Trophoblast cell (in vitro differentiated cells and primary cell): ENCODE measurements at places on chromosomes 6 and 20.

DNA sequence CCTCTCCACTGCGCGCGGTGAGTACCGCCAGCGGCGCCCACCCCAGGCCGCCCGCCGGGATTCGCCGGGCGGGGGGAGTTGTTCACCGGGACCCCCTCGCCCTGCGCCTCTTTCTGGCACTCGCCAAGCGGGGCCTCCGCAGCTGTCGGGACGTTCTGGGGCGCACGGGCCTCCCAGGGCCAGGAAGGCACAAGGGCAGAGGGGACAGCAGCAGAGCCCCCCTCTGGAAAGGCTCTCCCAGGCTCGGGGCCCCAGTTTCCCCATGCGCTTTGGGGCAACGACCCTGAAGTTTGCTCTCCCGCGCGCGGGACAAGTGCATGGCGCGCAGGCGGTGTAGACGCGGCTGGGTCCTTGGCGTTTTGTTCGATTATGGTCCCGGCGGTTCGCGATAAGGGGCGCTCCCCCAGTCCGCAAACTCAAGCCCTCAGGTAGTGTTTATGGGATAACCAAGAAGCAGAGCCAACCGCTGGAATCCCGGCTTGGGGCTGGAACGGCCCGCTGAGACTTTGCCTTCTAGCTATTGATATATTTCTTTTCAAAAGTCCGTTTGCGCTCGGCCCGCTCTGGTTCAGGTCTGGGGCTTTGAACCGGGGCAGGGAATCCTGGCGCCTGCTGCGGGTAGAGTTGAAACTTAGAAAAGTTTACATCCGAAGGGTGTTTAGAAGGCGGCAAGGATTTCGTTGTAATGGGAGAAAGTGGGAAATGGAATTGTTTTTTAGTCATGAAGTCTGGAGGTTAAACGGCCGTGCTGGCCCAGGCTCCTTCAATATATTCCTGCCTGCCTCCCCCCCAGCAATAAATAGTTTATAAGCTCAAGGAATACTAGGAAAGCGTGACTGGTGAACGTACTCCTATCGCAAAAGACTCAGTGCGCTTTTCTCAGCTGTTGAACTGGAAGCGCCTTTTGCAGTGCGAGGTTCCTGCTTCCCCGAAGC is 595 bp downstream of the EYA2 start:
- DNase-seq: peak; percentile 53

DNA sequence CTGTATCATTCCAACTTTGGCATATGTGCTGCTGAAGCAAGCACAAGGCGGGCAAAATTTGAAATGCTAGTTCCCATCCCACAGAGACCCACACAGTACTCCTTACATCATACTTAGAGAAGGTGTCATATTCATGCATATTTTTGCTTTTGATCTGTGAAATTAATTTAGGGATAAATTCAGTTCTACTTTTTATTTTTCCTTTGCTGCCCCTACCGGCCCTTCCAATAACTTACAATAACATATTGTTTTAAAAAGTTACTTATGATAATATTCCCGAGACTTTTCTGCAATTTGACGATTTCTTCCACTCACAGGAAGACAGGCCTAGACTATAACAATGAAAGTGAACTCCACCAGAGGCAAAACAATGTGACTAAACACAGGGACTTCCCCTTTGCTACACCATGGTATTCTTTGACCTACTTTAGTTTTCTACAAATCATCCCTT is 35.0 kb downstream of the SESN1 start:
- no peak for DNase-seq

- no peak for DNase-seq
Observed at GRCh38 chr6:146904596-146904995, 299.6 kb upstream of the STXBP5 start.

- DNase-seq: no peak
Observed at GRCh38 chr20:8524101-8525016, 392.3 kb downstream of the PLCB1 start.

DNA sequence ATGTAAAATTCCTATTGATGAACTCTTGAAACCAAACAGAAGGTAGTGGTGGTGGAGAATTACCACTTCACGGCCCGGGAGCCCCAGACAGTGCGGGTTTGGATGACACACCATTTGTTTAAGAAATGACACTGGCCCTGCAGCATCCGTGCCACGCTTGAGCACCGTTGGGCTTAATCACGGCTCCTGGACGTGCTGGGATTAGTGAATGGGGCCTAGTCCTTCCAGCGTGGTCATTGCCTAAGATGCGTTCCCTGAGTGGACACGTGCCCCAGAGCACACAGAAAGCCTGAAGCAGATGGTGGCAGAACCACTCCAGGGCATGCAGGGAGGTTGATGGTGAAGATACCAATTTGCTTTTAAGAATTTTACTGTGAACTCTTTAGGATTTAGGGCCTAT is 14.5 kb downstream of the STX16 start:
- peak; percentile 98 for DNase-seq

DNA sequence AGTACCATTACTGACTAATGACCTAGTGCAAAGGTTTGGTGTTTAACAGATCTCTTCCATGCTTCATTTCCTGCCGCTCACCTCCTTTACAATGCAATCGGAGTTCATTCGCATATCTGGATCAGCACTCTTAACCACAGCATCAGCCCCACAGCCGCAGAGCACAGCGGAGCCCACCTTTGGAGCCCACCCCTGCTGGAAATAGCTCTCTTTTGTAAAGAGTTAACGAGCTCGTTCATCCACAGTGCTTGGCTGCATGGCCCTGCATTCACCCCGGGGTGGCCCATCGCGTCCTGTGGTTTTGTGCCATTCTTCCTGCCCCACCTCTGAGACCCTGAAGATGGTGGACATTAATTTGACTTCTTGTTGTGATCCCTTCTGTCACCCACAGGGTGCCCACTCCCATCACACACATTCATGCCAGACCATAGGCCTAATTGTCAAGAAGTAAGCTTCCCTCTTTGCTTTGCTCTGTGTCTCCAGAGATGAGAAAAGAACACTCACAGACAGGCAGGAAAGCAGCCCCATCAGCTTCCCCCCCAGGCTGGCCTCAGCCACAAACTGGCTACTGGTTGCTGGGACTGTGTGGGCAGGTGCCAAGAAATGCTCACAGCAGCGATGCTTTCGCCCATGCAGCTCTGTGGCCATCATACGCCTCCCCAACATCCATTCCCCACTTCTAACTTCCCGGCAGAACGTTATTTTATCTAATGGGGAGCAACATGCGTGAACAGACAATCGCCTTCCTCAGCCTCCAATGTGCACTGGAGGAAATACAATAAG is 167.0 kb downstream of the LRFN2 start:
- no peak for DNase-seq

- DNase-seq: no peak
Observed at GRCh38 chr20:25315418-25316210, 67.7 kb downstream of the PYGB start.

GRCh38 chr20:7829776-7830175 is 110.5 kb downstream of the HAO1 start:
- no peak for DNase-seq

- peak; percentile 52 for DNase-seq
Observed at GRCh38 chr6:105135907-105136430, 43.8 kb downstream of the POPDC3 start.

- DNase-seq: peak; percentile 49
Observed at GRCh38 chr6:43524483-43524961, 7.6 kb downstream of the POLR1C start.

DNA sequence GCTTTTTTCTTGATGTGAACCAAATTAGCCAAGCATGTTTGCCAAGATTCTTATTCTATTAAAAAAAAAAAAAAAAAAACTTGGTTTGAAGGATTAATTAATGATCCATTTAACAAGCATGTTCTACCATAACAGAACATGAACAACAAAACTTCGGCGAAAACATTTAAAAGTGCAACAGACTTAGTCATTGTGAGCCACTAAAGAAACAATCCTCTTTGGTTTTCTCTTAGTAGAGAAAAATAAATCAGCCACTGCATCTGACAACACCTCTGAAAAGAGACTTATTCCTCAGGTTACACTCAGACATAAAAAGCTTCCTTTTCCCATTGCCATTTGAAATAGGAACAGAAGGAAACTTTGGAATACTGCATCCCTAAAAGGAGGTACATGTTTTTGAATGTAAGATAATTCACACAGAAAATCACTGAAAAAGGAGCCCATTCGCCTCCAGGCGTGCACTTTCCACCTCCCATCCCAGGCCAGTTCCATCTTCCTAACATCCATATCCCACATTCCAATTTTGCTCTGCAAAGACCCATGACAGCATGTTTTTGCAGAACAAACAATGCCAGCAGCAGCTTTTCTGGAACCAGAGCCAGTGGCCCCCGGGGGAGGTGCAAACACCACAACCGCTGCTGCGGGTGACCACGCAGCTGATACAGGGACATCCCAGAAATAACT is 79.5 kb downstream of the ZMYND8 start:
- DNase-seq: no peak

GRCh38 chr20:20955892-20956291 is 150.3 kb downstream of the LINC00237 start:
- DNase-seq: no peak

- DNase-seq: peak; percentile 20
Observed at GRCh38 chr20:59004763-59005522, 2.1 kb downstream of the CTSZ start.

DNA sequence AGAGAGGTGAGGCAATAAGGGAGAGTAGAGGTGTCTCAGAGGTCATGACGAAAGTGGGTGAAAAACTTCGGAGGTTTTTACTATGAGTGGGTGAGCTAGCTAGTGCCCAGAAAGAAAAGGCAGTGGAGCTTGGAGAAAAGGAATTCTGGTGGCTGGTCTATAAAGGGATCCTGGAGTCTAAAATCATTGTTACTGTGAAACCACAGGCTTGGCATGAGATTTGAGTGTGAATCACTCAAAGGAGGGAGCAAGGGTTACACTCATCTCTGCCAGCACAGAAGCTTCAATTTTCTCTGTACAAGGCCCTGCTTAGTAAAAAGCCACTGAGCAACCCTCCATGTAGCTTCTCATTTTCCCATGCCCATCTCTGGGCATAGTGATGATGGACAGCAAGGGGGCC is 47.5 kb downstream of the CD83 start:
- no peak for DNase-seq

GRCh38 chr6:149266659-149267058 is 50.9 kb upstream of the TAB2 start:
- DNase-seq: no peak

GRCh38 chr6:45398075-45398813 is 20.5 kb upstream of the SUPT3H start:
- no peak for DNase-seq

DNA sequence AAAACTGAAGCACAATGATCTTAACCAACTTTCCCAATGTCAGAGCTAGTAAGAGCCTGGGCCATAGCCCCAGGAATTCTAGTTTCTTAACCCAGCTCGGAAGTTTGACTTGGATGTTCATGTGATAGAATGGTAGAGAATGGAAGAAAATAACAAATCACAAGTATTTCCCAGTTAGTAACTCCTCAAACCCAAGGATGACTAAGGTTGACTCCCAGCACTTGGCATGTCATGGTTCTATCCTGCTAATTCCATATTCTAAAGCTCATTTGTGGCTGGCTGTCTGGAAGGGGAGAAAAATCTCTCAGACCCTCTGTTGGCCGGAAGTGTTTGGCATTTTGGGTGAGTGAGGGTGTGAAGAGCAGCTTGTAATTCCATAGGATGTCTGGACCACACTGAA is 248.7 kb downstream of the RFPL4B start:
- no peak for DNase-seq

GRCh38 chr6:164507206-164507940 is 802.0 kb downstream of the C6orf118 start:
- DNase-seq: no peak

DNA sequence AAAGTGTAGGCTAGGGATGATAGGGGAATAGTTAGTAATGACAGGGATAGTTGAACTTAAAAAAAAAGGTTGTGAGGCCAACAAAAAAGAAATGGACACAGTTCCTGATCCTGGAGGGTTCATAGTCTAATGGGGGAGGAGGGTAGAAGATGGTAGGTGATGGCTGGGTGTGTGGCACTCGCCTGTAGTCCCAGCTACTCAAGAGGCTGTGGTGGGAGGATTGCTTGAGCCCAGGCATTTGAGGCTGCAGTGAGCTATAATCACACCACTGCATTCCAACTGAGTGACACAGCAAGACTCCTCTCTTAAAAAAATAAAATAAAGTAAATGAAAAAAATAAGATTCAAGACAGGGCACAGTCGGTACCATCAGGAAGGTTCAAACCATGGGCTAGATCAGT is 2.4 kb upstream of the MICB start:
- no peak for DNase-seq

- no peak for DNase-seq
Observed at GRCh38 chr6:107579456-107580056, 89.6 kb downstream of the SOBP start.

- no peak for DNase-seq
Observed at GRCh38 chr6:97052152-97052787, 127.7 kb downstream of the KLHL32 start.

GRCh38 chr6:79776076-79776475 is 144.9 kb downstream of the SH3BGRL2 start:
- DNase-seq: no peak

GRCh38 chr20:1328680-1329330 is at the start of gene SDCBP2:
SDCBP2 (minus strand) TSS chr20:1329139; CDS start chr20:1320416, 8,723 bp downstream.
- DNase-seq: no peak

DNA sequence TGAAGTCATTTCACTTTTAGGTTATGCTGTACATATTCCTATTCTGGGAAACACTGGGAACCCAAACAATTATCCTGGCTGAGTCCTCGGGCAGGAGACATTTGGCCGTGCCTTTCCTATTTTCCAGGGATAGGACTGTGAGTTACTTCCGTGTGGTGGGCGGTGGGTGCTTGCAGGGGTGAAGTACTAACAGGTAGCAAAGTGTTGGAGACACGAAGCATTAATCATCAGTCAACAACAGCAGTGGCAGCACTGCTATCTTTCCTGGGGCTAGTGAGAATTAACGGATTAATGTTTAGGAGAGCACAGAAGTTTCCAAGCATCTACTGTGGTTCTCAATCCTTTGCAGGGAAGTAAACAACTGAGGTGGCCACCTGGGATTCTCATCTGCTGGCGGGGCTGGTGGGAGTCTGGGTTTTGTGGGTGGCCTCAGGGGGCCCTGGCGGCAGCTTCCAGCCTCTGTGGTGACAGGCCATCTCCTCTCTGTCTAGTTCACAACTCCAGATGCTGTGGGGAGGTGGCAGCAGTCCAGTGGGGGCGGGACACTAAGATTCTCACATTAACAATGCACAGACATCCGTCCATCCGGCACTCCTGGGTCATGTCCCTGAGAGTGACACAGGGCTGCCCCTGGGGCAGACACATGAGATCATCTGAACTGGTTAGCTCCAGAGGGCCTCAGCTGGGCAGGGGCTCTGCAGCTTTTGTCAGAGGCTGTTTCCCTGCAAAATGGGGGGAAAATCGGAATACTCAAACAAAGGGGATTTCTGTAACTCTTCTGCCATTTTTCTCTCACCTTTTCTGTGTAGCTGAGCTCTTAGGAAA is 90.9 kb downstream of the GJA10 start:
- DNase-seq: no peak
